Activated CD8-positive, alpha-beta memory T cell treated with anti-CD3 and anti-CD28 coated beads, Interleukin-2, amount 10 ng/mL, durations not matched to agents 7 days and 5 days (primary cell): ENCODE measurements at places on chromosomes 1 and 21. TPM values are rescaled to one million over a fixed set of nuclear protein-coding genes. Genes with fewer than 3 reads are reported as not detected.
A peak's percentile ranks its signal among the peaks of the same experiment; 100 is the strongest.

OR10J1 gene
- not detected for total RNA-seq

NDUFS5 gene
- total RNA-seq, result 142 TPM

KMO gene
- total RNA-seq, result not detected

FAM151A gene
- total RNA-seq, result not detected

GRCh38 chr21:37862536-37862935 is 53.7 kb downstream of the KCNJ6 start:
- H3K27ac ChIP-seq, result no peak overlapping the region
- H3K36me3 ChIP-seq, result no peaks in the 10 kb centered on the region
- H3K27me3 ChIP-seq, result no peaks in the 10 kb centered on the region
- no peaks in the 10 kb centered on the region for H3K4me1 ChIP-seq
- DNase-seq, result no peak
- H3K4me3 ChIP-seq, result no peak overlapping the region

DNA sequence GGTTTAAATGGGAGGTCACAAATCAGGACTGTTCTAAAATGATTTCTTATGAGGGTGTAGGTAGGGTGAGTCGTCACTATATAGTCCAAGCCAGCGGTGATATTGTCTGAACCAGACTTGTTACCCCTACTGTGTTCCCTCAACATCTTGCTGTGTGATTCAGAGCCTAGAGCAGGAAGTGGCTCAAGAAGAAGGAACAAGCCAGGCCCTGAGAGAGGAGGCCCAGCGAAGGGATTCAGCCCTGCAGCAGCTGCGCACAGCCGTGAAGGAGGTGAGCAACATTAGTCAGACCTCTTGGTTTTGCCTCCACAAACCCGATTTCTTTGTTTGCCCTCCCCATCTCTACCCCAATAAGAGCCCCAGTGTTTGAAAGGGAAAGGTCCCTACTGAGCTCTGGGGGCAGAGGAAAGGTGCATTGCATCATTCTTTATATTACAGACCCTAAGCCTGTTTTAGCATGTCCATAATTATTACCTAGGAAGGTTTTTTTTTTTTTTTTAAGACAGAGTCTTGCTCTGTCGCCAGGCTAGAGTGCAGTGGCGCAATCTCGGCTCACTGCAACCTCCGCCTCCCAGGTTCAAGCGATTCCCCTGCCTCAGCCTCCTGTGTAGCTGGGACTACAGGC is 5.0 kb upstream of the SH3BGRL3 start:
- H3K4me1 ChIP-seq, result peaks cover 53% of the 10 kb centered on the region
- no peak for DNase-seq
- no peaks in the 10 kb centered on the region for H3K27me3 ChIP-seq
- peak overlapping the region; percentile 62 for H3K27ac ChIP-seq
- no peak overlapping the region for H3K4me3 ChIP-seq
- peaks cover 54% of the 10 kb centered on the region for H3K36me3 ChIP-seq

DNA sequence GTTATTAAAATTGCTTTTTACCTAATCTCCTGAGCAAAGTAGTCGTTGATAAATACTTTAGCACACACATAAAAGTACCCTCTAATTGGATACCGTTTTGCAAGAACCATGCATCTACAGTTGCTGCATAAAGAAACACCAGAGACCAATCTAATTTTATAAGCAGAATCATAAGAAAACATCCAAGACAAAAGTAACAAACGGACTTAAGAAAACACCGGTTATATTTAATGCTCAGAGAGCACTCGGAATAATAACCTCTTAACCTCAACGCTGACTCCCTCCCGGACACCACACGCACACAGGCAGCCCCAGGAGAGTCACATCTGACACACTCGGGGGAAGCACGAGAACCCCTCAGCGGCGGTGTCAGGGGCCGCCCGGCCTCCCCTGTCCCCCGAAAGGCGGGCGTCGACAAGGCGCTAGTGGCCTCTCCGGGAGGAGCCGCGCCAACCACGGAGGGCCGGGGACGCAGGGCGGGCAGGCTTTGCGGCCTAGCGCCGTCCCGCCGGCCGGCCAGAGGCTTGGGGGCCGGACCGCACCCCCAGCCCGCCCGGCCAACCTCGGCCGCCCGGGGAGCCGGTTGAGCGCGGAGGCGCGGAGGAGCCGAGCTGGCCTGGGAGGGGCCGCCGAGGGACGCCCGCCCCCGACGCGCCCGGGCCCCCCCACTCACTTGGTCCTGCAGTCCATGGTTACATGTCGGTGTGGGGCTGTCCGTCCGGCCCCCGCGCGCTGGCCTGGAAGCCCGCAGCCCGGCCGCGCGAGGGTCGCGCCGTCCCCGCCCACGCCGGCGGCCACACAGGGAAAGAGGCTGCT is 606 bp downstream of the DENND1B start:
- DNase-seq, result peak; percentile 80
- H3K27ac ChIP-seq, result peak overlapping the region; percentile 99
- peaks cover 25% of the 10 kb centered on the region for H3K36me3 ChIP-seq

DNA sequence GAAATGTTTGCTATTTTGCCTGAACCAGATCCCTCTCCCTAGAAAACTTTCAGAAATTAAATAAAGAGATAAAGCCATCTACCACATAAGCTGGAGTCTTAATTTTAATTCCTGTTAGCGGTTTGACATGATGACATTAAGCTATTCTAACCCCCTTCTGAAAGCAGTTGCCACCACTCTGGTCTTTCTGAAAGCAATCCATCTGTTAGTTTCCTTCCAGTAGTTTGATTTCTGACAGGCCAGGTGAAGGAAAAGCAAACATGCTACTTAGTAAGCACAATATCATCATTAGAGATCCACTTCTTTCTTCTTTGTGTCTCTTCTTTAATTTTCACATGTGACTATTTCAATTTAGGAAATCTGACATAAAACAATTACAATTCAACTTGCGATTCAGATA is 39.9 kb downstream of the RGL1 start:
- H3K36me3 ChIP-seq, result peaks cover 1% of the 10 kb centered on the region
- no peak overlapping the region for H3K27ac ChIP-seq
- no peak for DNase-seq
- peaks cover 32% of the 10 kb centered on the region for H3K4me1 ChIP-seq
- no peaks in the 10 kb centered on the region for H3K27me3 ChIP-seq

- H3K27ac ChIP-seq, result no peak overlapping the region
- H3K27me3 ChIP-seq, result peaks cover 45% of the 10 kb centered on the region
- H3K4me1 ChIP-seq, result no peaks in the 10 kb centered on the region
- peak; percentile 22 for DNase-seq
- H3K4me3 ChIP-seq, result no peak overlapping the region
Observed at GRCh38 chr1:24294228-24294672, 24.9 kb upstream of the GRHL3 start.

DNA sequence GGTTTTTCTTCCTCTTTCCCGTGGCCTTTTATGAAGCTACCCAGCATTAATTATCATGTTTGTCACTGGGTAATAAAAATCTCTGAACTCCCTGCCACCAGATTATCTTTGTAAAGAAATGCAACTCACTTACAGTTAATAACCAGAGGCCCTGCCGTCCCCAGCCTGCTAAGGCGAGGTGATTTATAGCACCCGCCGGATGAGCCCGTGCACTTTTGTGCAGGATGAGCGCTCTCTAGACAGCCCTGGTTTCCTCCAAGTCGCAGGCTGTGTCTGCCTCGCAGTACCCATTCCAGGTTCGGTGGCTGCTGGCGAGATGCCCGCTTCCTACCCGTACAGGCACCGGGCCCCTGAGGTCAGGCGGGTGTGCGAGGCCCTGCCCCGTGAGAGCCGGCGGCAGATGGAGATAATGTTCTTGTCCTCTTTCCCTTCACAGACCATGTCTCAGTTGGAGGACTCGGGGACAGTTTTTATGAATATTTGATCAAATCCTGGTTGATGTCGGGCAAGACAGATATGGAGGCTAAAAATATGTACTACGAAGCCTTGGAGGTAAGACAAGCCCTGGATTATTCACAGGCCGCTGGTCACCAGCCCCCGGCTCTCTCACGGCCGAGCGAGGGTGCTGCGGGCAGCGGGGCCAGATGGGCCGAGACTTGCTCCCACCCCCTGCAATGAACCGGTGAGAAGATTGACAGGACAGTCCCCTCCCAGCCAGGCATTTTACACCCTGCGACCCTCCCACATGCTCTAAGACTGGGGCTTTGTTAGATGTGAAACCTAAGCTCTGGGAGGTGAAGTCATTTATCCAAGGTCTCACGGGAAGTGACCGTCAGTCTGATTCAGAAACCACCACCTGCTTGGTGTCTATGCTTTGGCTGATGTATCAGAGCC is 28.5 kb upstream of the SELENON start:
- H3K4me3 ChIP-seq, result no peak overlapping the region
- peaks cover 21% of the 10 kb centered on the region for H3K4me1 ChIP-seq
- H3K27ac ChIP-seq, result no peak overlapping the region

DNA sequence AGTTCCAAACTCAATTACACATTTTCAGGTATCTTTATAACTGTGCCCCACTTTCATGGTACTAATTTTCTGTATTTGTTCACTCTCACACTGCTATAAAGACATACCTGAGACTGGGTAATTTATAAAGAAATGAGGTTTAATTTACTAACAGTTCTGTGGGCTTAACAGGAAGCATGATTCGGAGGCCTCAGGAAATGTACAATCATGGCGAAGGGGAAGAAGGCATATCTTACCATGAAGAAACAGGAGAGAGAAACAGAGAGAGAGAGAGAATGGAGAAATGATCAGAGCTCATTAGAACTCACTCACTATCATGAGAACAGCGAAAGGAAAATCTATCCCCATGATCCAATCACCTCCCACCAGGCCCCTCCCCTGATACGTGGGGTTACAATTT is 874.1 kb upstream of the B3GALT2 start:
- H3K4me3 ChIP-seq, result no peak overlapping the region
- peaks cover 26% of the 10 kb centered on the region for H3K4me1 ChIP-seq
- H3K36me3 ChIP-seq, result peaks cover 22% of the 10 kb centered on the region
- H3K27ac ChIP-seq, result peak overlapping the region; percentile 41
- DNase-seq, result no peak
- no peaks in the 10 kb centered on the region for H3K27me3 ChIP-seq
